ENCODE measurements at places on chromosomes 2 and 18.

DNA sequence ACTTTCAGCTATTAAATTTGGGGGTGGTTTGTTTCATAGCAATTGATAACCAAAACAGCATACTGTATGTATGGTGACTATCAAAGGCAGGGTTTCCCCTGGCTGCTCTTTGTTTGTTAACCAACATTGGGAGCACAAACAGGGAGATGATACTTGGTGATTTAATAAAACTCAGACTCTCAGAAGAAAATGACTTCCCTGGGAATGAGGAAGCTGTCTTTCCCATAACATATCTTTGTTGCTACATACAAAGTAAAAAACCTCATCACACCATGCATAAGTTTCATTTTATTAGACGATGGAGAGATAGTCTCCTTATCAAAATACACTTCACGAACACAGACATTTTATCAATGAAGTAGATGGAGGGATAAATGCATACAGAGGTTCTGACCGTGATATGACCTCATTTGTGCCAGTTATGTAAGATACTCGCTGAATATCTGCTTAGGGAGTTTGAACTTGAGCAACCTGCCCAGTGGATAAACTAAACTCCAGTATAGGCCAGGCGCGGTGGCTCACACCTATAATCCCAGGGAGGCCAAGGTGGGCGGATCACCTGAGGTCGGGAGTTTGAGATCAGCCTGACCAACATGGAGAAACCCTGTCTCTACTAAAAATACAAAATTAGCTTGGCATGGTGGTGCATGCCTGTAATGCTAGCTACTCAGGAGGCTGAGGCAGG is 3.8 kb upstream of the NFE2L2 start:
- DNase-seq: no peak

- no peak for DNase-seq
Measured at GRCh38 chr2:8355102-8355859, 326.6 kb upstream of the ID2 start.

- DNase-seq: no peak
Measured at GRCh38 chr2:51145761-51146160, 113.8 kb upstream of the NRXN1 start.

GRCh38 chr2:74529357-74530238 is at the start of the genes AUP1 and HTRA2:
AUP1 (minus strand) TSS chr2:74529706; CDS start chr2:74529629, 77 bp downstream.
HTRA2 (plus strand) TSS chr2:74529933; CDS start chr2:74530007, 74 bp downstream.
- peak; percentile 97 for DNase-seq

DNA sequence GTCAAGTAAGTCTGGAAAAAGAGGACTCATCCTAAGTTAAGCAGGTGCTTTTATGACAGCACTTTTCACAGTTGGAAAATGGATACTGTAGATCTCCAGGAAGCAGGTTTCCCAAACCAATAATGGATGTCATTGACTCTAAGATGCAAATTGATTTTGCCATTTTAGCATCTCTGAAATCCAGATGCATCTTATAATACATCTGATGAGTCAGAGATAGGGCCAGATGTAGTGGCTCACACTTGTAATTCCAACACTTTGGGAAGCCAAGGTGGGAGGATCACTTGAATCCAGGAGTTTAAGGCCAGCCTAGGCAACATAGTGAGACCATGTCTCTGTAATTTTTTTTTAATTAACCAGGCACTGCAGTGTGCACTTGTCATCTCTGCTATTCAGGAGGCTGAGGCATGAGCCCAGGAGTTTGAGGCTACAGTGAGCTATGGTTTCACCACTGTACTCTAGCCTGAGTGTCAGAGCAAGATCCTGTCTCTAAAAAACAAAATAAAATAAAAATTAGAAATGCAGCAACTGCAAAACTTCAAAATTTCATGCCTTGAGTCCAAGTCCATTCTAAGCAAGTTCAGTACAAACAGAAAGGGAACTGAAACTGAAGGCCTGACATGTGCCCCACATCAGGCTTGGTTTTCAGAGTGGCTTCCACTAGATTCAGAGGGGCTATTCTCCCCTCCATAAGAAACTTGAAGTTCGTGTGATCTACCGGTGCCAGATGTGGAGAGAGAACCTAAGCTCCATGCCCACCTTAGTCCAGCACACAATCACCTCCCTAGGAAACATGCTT is 267.8 kb upstream of the NCKAP5 start:
- DNase-seq: no peak

- DNase-seq: no peak
Measured at GRCh38 chr2:73004466-73004865, 67.0 kb downstream of the SFXN5 start.

- DNase-seq: no peak
Measured at GRCh38 chr2:176297067-176297466, 27.8 kb downstream of the MTX2 start.

GRCh38 chr2:235733761-235734160 is 239.9 kb downstream of the AGAP1 start:
- no peak for DNase-seq

DNA sequence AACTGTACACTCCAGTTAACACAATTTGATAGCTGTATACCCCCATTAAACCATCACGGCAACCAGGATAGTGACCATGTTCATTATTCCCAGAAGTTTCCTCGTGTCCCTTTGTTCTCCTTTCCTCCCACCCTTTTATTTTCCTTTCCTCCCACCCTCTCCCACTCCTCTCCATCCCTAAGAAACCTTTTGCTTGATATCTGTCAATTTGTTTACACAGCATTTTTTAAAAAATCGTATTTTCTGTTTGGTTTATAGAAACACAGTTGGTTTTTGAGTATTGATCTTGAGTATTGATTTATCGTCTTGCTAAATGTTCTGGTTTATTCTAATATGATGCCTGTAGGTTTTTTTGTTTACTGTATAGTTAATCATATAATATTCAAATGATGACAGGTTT is 119.4 kb downstream of the PHLPP1 start:
- no peak for DNase-seq

DNA sequence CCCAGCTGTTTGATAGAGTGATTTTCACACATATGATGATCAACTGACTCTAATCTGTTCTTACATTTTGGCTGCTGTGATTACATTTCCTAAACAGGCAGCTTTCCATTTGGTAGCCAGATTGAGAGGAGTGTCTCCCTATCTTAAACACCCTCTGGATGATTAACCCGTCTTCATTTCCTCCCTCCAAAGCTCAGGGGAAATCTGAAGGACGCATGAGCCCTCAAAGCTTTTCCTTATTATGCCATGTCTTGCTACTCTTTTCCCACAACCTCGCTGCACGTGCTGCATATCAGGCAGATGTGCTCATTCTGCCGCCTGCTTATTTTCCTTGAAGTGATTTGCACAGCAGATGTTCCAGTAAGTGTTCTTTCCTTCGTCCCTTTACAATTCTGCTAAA is 837.4 kb downstream of the LRRTM4 start:
- no peak for DNase-seq

DNA sequence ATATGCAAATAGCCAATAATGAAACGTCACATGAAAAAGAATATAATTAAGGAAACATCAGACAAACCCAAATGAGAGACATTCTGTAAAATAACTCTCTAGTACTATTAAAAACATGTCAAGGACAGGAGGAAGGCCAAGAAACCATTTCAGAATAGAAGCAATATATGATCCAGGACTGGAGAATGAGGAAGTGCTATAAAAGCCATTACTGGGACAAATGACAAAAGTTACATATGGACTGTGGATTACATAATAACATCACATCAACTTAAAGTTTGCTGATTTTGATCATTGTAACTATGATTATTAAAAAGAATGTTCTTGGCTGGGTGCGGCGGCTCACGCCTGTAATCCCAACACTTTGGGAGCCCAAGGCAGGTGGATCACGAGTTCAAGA is 81.3 kb downstream of the CRACDL start:
- DNase-seq: no peak

- DNase-seq: no peak
Measured at GRCh38 chr2:235793163-235793752, 299.4 kb downstream of the AGAP1 start.

- no peak for DNase-seq
Measured at GRCh38 chr2:2662847-2663356, 331.8 kb upstream of the MYT1L start.

DNA sequence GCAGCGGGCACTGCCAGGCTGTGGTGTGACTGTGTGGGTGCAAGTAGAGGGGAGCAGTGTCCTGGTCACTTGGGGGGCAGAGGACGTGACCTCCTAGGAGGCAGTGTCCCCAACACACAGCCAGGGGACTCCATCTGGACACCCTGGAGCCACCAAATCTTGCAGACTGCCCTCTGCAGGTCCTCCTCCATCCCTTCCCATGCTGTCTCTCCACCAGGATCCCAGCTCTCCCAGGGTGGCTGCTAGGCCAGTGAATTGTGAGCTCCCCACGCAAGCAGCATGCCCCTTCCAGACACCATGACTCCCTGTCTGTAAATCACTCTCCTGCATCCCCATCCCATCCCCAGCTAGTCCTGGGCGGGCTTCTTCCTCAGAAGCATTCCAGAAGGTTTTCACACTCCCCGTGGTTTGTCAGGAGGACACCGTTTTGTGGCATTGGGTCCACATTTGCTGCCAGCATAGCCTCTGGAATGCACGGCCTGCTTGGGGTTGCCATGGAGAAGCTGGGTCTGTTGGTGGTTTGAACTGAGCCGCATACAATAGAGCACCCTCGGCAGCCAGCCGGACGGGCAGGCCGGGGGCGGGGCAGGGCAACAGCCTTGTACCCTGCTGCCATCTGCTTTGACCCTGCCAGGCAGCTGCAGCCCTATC is 210.7 kb downstream of the KLHL29 start:
- DNase-seq: no peak
